ENCODE measurements at places on chromosomes 5 and 9.

GRCh38 chr5:173159256-173159655, 14.9 kb downstream of the BNIP1 start:
- no peak for DNase-seq

DNA sequence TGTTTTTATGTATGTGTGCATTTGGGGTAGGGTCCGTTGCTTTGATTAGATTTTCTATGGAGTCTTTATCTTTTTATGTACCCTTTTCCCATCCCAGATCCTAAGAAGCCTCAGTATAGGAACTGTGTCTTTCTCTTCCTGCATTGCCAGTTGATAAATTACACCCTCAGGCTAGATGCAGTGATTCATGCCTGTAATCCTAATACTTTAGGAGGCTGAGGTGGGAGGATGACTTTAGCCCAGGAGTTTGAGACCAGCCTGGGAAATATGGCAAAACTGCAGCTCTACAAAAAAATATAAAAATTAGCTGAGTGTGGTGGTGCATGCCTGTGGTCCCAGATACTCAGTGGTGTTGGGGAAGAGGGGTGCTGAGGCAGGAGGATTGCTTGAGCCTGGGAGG, 40.2 kb downstream of the NLN start:
- no peak for DNase-seq

GRCh38 chr9:131060900-131061630, 35.3 kb upstream of the AIF1L start:
- no peak for DNase-seq

DNA sequence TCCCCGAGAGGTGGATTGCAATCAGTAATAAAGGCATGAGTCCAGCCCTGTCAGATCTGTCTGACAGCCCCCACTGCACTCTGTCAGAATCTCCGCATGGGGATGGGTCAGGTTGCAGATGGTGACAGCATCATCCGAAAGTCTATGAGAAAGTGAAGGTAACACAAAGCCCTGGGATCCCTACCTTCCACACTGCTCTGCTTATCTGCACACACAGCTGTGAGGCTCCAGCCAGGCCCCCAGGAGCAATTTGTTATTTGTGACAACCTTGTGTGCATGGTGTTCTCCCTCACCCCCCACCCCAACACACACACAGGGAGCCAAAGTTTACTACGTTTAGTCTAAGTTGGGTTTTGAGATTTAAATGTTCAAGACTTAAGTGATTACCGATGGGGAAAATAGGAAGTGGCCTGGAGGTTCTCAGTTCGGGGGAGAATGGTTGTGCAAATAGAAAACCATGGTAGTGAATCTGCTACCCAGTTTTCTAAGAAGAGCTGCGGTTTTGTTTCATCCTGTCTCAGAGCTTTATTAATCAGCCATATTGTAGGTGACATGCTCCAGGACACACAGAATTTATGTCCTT, 92.7 kb downstream of the SV2C start:
- DNase-seq: no peak

DNA sequence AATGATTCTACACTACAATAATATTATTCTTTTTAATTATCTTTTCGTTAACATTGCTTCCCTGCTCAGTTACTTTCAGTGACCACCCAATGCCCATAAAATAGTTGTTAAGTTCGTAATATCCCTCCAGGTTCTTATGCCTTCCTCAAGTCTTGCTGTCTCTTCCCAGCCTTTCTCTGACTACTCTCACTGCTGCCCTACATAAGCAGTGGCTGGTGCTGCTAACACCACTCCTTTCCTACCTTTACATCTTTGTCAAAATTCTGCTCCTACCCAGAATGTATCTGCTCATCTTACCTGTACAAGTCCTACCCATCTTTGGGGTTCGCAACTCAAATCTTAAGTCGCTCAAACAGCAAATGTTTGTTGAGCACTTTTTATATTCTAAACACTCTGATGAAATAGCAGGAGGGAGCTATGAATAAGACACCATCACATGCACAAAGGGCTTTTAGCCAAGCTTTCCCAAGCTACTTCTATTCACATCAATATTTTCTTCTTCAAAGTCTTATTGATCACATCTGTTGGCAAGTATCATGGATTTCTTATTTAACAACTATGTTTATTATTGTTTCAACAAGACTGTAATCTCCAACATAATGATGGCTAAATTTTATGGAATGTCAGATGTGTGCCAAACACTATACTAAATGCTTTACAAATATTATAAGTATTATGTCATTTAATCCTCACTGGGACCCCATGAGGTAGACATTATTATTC, 29.5 kb downstream of the SLC25A46 start:
- DNase-seq: no peak

- no peak for DNase-seq
Measured at GRCh38 chr9:91289244-91289643, 72.5 kb downstream of the AUH start.

DNA sequence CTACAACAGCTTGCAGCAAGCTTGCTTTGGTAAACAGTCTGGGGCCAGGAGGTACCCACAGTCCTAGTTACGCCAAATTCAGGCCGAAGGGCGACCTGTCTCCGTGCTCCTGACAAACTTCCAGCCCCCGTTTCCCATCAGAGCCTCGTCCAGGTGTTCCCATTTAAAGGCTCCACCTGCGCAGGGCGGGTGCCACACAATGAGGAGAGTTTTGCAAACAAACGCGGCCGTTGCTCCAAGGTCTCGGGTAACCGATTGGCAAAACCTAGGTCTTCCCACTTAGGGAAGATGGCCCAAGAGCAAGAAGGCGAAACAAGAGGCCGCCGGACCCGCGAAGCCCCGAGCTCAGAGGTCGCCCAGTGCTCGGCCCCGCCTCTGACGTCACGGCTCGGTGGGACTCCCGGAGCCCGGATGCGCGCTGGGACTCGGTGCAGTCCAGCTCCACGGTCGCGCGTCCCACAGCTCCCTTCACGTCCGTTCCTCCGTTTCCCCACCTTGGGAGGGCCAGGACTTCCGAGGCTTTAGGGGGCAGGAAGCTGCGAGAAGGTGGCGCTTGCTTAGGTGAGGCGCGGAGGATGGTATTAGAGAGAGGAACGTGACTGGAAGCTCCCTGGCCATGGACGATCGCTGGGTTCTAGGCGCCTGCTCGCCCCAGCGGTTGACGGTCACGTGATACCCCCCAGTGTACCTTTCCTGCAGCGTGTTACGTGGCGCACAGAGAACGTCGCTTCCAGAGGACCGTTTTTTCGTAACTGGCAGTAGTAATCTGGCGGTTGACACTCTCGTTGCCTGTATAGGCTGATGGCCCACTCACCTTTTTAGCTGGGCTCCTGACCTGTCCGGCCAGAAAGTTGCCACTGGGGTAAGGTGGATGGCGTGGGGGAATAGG, 41.8 kb upstream of the KDM4C start:
- DNase-seq: peak; percentile 76

- DNase-seq: no peak
Measured at GRCh38 chr5:180127682-180128670, 56.4 kb upstream of the RNF130 start.

DNA sequence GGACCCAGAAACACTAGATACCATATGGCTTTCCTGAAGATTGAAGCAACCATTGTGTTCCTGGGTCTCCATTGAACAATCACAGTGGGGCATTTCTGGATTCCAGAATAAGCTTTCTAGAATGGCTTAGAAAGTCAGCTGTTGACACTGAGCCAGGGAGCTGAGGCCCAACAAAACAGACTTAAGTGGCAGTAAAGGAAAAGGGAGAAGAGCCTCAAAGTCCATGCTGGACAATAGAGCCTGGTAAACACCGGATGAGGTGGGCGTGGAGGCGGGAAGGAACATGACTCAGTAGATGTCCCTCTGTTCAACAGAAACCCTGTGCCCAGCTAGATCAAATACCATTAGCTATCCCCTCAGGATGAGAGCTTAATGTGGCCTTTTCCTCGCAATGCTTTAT, 14.8 kb downstream of the SPARC start:
- DNase-seq: no peak

- peak; percentile 44 for DNase-seq
Measured at GRCh38 chr9:129885018-129885669, 49.9 kb downstream of the USP20 start.

DNA sequence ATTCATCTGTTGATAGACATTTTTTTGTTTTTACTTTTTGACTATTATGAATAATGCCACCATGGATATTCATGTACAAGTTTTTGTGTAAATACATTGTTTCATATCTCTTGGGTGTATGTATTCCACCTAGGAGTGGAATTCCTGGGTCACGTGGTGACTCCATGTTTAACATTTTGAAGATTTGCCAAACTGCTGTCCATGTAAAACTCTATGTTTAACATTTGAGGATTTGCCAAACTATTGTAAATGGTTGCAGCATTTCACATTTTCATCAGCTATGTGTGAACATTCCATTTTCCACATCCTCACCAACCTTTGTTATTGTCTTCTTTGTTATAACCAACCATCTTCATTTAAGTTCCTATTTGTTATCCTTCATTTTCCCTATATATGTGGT, 12.2 kb downstream of the TMEFF1 start:
- DNase-seq: no peak

GRCh38 chr9:75051285-75051684, 23.2 kb upstream of the CARNMT1 start:
- no peak for DNase-seq

DNA sequence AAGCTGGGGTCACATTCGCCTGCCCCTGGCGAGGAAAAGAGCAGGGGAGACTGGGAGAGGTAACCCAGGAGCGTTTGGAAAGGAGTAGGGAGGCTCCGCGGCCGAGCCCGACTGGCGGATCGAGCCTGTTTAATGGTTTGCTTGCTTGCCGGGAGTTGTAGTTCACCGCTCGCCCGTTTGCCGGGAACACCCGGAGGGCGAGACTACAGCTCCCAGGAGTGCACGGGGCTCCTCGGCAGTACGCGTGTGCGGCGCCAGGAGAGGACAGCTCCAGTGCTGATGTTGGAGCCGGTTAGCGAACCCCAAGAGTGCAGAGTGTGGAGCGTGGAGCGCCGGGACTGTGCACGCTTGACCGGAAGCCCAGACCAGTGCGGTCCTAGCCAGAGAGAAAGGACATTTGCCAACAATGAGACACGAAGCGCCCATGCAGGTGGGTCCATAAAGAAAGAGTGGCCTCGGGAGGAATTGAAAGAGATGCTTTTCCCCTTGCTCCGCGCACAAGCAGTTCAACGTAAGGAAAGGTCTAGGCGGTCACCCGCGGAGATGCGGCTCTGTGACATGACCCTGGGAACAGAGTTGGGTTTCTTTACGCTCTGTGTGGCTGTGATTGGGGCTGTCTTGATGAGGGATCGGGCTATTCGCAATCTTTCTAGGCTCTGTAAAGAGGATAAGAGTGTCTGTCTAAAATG, at the start of gene RAB3C:
RAB3C (plus strand) TSS at position 273 of the 689 bp plus-strand sequence; CDS start at position 407, 134 bp downstream.
- DNase-seq: peak; percentile 82

- no peak for DNase-seq
Measured at GRCh38 chr5:148511810-148512347, 128.1 kb downstream of the FBXO38 start.

DNA sequence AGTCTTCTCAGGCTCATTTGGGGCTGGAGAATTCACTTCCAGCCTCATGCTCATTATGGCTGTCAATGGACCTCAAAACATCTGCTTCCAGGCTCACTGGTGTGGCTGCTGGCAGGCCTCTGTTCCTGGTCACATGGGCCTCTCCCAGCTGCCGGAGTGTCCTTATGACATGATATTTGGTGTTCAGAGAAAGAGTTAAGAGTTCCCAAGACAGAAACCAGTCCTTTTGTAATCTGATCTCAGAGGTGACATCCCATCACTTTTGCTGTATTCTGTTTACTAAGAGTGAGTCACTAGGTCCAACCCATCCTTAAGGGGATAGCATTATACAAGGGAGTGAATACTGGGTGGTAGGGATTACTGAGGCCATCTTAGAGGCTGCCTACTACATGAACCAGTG, 104.6 kb downstream of the CACNA1B start:
- no peak for DNase-seq

- DNase-seq: no peak
Measured at GRCh38 chr9:14316602-14317300, 2.8 kb upstream of the NFIB start.

DNA sequence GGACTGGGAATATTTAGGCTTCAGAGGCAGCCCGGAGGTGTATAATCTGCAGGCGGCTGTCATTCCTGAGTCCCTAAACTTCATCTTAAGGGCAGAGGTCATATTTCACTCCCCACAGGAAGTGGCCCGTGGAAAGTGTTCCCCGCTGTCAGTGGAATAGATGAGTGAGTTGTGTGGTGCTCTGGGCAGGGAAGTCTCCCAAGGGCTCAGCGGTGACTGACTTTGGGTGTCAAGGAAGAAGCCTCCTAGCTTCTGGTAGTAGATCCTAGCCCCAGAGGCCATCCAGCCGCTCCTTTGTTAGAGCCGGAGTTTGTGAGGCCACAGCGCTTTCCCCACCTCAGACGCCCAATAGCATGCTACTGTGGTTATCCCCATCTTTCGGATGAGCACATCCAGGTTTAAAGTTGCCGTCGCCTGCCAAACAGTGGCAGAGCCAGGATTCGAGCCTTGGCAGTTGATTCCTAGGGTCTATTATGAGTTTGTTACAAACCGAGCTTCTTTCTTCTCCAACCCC, 38.9 kb upstream of the TIFAB start:
- DNase-seq: no peak

DNA sequence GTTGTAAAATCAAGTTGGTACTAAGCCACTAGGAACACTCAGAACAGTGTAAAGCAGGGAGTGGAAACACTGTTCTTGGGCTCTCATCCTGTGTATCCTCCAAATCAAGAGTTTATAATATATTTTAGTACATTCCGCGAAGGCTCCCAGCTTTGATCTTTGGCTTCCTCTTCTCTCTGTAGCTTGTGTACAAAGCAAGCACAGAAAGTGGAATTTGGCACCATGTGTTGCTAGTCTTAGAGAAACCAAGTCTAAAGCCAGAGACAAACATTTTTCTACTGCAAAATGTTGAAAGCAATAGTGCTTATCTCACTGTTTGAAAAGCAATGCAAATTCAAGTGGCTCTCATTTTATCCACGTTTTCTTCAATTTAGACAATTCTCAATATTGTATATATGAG, 1893.3 kb upstream of the WWC1 start:
- no peak for DNase-seq

GRCh38 chr5:28714907-28715698, 1676.7 kb upstream of the CDH9 start:
- no peak for DNase-seq

DNA sequence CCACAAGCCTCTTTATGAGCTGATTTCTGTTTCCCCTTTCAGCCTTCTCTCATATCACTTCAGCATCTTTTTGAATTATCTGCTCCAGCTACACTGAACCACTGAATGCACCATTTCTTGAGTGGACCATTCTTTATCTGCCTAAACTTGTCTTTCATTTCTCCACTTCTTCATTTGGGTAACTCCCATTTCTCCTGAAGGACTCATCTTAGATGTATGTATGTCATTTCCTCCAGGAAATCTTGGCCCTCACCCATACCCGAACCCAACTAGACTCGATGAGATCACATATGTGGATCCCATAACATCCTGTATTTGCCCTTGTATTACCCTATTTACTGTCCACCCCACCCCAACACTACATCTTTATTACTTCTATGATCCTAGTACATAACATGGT, 249.8 kb downstream of the KIF4B start:
- DNase-seq: no peak

Measured in CD4-positive, alpha-beta T cell treated with Interleukin-15 for 1 hour (primary cell).